ENCODE measurements at places on chromosomes 2 and 18.
A peak's percentile ranks its signal among the peaks of the same experiment; 100 is the strongest.

GRCh38 chr2:208306291-208306690 is 40.2 kb downstream of the PIKFYVE start:
- DNase-seq: no peak

GRCh38 chr2:159089543-159089942 is 121.1 kb downstream of the TANC1 start:
- DNase-seq: no peak

DNA sequence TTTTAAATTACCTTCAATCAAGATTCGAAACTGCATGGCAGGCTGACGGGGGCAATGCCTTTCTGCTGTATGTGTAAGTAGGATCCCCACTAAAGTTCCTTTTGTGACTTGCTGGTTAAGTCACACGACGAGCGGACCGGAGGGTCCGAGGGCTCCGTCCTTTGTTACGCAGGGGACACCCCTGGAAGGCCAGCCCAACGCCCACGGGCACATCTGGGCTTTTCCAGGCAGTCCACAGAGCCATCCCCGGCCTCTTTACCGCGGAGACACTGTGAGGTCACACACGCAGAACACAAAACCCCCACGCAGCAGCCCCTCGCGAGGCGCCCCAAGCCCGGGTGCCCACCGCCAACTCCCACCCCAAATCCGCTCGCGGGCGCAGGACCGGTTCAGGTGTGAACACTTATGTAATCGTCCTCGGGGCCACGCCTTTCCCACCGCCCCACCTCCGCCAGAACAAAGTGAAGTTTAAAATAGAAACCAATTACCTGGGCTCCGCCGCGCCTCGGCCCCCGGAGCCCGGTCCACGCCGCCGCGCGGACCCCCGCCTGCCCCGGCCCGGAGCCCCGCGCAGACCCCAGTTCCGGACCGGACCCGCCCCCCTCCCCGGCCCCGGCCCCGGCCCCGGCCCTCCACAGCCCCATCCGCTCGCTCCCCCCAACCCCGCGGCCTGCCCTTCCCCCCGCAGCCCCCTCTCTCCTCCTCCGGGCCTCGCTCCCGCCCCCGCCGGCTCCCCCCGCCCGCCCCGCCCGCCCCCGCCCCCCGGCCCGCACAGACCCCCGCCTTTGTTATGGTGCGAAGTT is 4.2 kb downstream of the ZNF516 start:
- peak; percentile 74 for DNase-seq

GRCh38 chr2:36620321-36620720 is 22.4 kb upstream of the FEZ2 start:
- DNase-seq: no peak

DNA sequence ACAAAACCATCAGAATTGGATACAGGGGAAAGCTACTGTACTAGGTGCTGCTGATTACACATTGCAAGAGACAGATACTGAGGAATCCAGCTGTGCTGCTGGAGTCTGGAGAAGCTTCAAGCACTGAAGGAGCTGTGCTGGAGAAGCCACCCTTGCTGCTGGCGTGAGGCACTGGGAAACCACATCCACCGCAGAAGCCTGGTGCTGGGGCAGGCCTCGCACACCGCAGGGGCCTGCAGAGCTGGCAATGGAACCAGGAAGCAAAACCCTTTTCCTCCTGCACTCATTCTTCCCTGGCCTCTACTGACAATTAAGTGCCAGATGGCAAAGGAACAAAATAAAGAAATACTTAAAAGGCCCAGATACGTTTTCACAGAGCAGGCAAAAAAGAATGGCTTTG is 94.4 kb upstream of the MSH6 start:
- no peak for DNase-seq

DNA sequence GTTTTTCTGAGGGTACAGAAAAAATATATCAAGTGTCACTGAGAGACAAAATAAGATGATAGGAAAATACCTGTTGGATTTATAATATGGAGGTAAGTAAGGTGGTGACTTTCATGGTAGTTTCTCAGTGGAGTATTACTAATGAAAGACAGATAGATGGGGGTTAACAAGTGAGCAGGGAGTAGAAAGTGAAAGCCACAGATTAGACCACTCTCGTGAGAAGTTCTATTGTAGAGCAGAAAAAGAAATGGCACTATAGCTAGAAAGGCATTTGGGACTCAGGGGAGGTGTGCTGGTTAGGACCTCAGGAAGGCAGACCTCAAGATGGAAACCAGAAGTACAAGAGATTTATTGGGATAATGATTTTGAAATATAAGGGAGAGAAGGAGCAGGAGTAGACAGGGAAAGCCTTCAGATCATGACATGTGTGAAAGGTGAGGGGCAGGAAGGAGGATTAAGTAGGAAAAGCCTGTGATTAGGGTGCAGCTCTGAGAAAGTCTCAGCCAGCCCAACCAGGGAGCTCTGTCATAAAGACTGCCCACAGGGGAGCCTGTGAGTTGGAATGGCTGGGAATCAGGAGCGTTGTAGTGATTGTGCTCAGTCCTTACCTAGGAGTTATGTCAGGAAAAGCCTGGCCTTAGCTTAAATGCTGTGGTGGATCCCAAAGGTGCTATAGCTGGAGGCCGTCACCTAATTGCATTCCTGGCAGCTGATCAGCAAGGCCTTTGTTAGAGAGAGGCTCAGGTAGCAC is 198.1 kb downstream of the IKZF2 start:
- DNase-seq: no peak

- DNase-seq: no peak
Measured at GRCh38 chr2:184370954-184371353, 227.4 kb upstream of the ZNF804A start.

Measured in ovary (tissue), 10 donors.